ENCODE measurements at places on chromosomes 3 and 15. TPM values are rescaled to one million over a fixed set of nuclear protein-coding genes. Genes with fewer than 3 reads are reported as not detected.

DNA sequence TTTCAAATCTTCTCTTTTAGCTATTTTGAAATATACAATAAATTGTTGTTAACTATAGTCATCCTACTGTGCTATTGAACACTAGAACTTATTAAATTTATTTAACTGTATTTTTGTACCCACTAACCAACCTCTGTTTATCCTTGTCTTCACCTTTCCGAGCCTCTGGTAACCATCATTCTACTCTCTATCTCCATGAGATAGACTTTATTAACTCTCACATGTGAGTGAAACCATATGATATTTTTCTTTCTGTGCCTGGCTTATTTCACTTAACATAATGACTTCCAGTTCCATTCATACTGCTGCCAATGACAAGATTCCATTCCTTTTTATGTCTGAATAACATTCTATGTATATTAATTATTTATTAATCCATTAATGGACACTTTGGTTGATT lies 15.8 kb upstream of the SLC15A2 start:
- no peak for DNase-seq

DNA sequence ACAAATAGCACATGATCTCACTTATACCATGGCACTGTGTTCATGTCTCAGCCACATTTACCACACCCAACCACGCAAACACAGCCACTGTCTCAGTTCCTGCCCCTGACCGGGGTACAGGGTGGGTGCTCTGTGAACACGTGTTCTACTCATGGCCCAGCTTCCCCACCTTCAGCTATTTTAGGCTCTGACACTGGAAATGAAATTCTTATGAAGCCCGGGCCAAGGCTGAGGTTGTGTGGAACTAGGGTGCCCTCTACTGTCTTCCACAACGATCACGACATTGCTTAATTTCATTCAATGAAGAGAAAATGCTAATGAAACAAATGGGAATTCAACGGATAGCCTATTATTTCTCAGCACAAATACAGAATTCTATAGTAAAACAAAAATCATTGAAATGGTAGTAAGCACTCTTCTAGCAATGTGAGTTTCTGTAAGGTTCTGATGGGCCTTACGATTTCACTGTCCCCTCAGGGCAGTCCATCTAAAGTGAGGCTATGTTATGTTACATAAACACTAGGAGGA lies 2.1 kb upstream of the GABRA5 start:
- peak; percentile 52 for DNase-seq

DNA sequence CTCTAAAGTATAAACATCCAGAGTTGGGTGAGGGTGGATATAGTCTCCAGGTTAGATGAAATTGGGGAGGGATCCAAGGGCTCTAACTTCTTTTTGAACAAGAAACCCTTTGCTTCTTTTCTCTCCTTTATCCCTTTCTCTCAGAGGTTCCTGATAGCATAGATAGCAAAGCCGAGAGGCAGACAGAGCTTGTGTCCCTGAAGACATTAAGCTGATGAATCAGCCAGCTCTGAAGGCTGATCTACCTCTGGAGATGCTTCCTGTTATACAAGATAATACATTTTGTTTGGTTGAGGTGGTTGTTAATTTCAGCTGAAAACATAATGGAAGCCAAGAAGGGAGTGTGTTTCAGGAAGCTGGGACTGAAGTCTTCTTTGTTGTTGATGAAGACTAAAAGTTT lies 193.2 kb downstream of the PDCD6IP start:
- no peak for DNase-seq

DNA sequence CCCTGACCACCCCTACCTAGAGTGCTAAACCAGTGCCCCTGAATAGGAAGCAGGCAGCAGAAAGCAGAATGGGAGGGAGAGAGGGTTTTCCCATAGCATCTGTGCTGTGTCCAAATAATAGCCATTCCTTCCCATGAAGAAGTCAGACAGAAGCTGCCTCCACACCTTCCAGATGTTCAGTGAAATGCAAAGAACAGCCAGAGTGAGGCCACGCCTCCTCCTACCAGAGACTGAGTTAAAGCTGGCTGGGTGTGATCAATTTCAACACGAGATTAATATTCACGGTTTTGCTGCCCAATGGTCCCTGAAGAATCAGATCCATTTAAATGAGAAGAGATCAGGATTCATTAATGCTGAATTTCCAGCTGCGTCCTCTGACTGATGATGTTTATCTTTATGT lies 111.8 kb downstream of the SRGAP3 start:
- DNase-seq, result no peak

DNA sequence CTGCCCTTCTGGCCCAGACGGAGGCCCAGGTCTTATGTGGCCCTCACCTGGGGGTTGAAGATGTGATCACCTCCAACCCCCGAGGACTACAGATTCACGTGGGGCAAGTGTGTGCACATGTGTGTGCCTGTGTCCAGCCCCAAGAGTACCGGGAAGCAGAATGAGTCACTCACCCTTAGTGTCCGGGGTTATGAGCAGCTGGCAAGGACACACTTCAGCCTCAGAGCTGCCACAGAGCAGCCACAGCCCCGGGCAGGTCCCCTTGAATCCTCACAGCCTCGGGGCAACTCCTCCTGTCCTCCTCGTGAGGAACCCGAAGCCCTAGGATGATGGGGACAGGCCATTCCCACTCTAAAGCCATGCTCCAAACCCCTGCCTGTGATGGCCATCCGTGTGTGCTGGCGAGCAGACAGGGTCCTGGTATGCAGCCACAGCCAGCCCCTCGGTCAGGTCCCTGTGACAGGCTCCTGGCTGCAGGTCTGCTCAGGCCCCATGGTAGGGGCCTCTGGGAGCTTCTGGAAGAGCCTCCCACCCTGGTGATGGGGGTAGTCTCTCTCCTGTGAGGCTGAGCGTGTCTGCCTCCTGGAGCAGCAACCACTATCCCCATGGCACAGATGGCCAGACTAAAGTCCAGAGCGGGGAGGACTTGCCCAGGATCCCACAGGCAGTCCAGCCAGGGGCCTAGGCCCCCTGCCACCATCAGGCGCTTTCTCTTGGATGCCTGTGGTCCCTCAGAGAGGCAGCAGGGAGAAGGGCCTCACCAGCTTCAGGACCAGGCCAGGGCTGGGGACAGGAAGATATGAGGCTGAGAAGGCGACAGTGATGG lies 852 bp downstream of the STAB1 start:
- DNase-seq, result peak; percentile 60

- DNase-seq, result no peak
These were observed 128.2 kb upstream of the FAM3D start for GRCh38 chr3:58794750-58795149.

DNA sequence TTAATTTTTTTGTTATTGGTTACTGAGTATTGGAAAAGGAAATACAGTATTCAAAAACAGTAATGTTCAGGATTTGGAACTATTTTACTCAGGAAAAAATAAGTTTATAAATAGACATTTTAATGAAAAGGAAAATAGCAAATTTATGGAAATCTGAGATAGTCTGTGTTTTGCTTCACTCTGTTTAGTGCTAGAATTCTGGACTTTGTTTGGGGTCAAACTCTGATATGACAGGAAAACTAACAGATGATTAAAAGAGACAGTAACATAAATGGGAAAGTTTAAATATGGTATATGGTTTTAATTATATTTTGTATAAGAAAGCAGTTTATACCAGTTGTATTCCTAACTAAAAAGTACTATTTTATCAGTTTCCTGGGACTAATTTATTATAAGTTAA lies 17.4 kb downstream of the SETD5 start:
- DNase-seq, result no peak

GRCh38 chr3:50652709-50653108 lies 22.0 kb upstream of the DOCK3 start:
- peak; percentile 46 for DNase-seq

DNA sequence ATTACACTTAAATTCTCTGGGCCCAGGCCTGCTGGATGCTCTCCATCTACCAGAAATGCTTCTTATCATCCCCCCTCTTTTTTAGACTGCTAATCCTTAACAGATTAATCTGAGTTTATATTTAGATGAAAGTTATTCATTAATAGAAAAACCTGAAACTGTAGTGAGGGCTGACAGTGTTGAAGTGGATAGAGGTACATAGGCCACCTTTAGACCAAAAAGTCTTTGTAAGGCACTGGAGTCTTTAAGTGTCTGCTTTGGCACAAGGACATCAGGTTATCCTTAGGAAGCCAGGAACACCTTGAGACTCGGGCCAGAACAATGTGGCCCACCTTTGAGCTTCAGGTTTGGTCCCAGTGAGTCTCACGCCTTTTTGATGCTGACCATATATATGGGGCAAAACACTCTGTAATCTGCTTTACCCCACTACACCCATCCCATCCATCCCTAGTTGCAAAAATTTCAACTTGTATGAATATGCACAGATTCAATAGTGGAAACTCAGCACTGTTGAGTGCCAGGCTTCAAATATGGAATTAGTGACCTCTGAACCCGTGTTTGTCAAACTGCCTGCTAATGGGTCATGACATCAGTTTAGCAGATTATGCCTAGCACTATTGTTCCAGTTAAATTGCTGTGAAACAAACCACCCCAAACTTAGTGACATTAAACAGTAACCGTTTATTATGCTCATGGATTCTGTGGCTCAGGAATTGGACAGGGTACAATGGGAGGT lies 44.0 kb downstream of the PDE8A start:
- no peak for DNase-seq

- no peak for DNase-seq
These were observed 3.6 kb downstream of the RPS17 start for GRCh38 chr15:82536409-82537350.

DNA sequence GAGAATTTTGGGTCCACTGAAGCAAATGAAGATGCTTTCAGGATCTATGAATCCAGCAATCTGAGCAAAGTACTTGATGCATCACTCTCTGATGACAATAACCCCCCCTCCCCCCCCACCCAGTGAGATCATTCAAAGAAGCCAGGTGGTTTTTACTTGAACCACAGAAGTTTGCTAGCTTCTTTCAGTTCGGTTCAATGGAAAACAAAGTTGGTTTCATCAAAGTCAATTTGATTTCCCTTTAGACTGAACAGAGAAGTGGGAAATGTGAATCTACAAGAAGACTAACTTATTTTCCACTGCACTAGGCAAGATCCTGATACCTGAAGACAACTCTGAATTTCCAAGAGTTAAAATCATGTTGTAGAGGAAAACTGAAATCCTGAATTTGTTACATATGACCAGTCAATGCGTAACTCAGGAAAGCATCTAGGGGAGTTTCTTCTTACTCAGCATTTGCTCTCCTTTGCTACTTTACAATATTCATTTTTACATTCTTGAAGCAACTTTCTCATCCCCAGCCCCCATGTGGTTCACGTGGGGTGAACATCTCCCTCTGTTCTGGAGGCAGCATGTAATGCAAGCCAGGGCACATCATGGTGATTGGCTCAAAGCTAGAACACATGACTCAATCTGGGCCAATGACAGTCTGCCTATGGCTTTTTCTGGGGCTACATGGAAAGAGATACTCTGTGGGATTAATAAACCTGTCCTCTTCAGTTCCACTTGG lies 572.6 kb downstream of the FOXP1 start:
- DNase-seq, result no peak

DNA sequence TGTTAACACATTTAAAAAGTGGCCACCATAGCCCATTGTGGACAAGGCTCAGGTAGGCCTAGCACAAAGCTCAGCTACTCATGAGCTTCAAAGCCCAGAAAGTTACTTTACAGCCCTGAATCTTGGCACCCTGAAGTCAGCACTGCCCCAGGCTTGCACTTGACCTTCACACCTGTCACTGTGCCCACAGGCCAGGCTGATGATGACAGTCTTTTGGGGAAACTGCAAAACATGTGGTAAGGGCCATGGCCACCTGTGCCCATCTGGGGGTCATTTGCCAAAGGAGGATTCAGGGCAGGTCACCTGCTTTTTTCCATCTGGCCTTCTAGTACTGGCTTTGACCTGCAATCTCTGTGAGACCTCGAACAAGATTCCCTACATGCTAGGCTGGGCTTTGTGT lies 11.0 kb downstream of the CHDH start:
- no peak for DNase-seq

- DNase-seq, result no peak
These were observed 26.6 kb upstream of the PLAAT1 start for GRCh38 chr3:193214445-193214844.

Gene GPR160
- not detected for total RNA-seq

Gene VGLL3
- 0.04 TPM for total RNA-seq

Gene TRNT1
- total RNA-seq, result 12.2 TPM

Gene GOLGA8J
- total RNA-seq, result not detected

Gene SLC6A11
- total RNA-seq, result 0.04 TPM

Gene LRRK1
- total RNA-seq, result 0.39 TPM

Gene NEK10
- total RNA-seq, result 1.1 TPM
